ENCODE measurements at places on chromosomes 11 and 22.

DNA sequence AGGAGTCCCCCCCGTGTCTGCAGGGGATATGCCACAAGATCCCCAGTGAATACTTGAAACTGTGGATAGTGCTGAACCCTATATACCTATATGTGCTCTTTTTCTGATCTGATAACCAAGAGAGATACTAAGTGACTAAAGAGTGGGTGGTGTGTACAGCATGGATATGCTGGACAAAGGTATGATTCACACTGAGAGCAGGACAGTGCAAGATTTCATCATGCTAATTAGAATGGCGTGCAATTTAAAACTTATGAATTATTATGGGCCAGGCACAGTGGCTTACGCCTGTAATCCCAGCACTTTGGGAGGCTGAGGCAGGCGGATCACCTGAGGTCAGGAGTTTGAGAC, 90.2 kb upstream of the ALKBH3 start:
- no peak for DNase-seq

- DNase-seq: no peak
Observed at GRCh38 chr11:77197626-77198320, 69.7 kb downstream of the MYO7A start.

- DNase-seq: no peak
Observed at GRCh38 chr11:92810423-92811064, 158.9 kb upstream of the MTNR1B start.

DNA sequence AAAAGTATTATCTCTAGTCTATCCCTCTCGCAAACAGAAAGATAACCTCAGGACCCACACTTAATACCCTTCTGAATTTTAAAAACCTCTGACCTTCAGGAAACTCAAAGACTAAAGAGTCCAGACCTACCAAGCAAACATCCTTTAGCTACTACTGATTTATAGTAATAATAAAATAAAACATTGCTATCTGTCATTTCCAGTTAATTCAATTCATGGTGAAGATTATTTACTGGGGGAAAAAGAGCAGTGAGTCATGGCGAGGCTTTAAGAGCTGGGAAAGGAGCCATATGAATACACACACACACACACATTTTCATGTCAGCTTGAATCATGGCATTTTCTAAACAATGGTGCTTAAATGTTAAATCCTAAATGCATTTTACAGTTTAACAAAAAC, 87.1 kb downstream of the FAM76B start:
- DNase-seq: peak; percentile 64

DNA sequence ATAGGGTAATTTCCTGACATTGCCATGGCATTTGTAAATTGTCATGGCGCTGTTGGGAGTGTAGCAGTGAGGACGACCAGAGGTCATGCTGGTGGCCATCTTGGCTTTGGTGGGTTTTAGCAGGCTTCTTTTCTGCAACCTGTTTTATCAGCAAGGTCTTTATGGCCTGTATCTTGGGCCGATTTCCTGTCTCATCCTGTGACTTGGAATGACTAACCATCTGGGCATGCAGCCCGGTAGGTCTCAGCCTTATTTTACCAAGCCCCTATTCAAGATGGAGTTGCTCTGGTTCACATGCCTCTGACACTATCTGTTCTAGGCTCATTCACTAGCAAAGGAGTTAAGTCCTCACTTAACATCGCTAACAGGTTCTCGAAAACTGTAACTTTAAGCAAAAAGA, 1374.2 kb downstream of the FAM181B start:
- no peak for DNase-seq

DNA sequence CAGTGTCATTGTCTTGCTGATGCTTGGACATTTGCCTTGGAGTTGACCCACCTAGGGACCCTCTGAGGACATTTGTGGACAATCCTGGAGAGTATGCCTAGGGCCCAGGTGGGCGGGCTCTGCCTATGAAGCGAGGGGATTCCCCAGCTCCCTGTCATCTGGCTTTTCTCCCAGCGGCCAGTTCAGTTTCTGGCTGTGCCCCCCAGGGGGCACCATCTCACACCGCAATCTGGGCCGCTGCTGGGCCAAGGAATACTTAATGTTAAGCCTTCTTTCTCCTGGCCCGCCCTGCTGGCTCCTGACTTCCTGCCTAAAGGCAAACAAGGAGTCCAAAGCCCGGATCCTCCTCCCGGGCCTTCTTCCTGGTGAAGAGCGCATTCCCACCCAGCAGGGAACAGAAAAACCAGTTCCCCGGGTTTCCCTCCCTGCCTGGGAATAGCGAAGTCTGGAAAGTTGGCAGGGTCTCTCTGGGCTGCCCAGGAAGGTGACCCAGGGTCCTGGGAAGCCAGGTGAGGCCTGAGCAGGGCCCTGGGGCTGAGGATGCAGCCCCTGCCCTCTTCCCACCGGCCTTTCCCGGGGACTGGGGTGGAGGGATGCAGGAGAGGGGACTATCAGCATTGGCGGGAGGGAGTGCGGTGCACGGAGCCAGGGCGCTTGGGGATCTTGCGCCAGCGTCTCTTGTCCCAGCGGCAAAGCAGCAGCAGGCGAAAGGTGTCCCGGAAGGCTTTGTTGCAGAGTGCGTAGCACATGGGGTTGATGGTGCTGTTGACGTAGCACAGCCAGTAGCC, 11.9 kb downstream of the CHRM1 start:
- no peak for DNase-seq

- no peak for DNase-seq
Observed at GRCh38 chr11:92346220-92346619, 121.6 kb downstream of the FAT3 start.

GRCh38 chr22:45454275-45454674, 40.8 kb downstream of the RIBC2 start:
- DNase-seq: no peak

- DNase-seq: no peak
Observed at GRCh38 chr11:285894-286220, 3.1 kb upstream of the PGGHG start.

GRCh38 chr11:73652856-73653559, 6.6 kb downstream of the PLEKHB1 start:
- DNase-seq: no peak

GRCh38 chr11:64146036-64146955, 19.6 kb downstream of the MACROD1 start:
- no peak for DNase-seq

DNA sequence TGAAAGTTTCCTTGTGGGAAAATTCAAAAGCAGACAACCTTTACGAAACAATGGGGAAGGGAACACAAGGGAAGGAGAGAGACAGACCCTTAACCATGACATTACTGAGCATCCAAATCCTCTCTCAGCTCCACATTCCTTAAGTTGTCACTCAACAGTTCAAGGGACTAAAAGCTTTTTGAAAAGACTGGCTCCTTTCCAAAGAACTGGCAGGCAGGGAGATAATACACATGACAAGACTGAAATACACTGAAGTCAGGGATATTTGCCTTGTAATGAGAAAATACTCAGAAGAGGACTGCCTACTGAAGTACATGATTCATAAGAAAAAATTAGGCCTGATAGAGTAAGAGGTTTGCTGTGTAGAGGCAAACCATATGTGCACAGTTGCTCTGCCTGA, 69.1 kb downstream of the SMCO4 start:
- DNase-seq: no peak

- no peak for DNase-seq
Observed at GRCh38 chr22:48705159-48705916, 1122.3 kb downstream of the BRD1 start.

DNA sequence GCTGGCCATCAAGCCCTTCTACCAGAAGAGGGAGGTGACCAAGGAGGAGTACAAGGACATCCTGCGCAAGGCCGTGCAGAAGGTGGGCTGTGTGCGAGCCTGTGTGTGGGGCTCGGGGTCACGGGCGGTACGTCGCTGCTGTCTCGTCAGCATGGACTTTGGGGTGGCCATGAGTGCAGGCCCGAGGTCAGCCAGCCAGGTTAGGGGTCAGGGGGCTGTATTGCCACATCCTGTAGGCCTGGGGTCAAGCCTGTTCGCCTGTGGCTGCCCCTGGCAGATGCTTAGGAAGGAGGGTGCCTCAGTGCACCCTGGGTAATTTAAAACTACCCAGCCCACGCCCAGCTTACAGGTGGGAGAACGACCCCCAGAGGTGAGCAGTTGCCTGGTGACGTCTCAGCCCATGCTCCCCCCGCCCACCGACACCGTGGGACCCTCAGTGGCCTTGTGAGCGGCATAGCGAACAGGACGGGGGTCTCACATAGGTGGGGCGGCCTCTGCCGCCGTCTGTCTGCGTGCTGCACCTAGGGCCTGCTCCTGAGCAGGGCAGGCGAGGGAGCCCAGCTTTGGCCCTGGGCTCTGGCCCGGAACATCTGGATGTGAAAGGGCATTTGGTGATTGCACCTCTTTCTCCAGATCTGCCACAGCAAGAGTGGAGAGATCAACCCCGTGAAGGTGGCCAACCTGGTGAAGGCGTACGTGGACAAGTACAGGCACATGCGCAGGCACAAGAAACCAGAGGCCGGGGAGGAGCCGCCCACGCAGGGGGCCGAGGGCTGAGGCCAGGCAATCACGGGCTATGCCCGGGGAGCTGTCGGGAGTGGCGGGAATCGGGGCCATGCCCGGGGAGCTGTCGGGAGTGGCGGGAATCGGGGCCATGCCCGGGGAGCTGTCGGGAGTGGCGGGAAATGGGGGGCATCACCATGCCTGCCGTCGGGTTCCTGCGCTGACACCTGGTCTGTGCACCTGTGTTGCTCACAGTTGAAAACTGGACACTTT, 4.5 kb downstream of the IRF7 start:
- no peak for DNase-seq

Data from urinary bladder (tissue), 4 donors.